ENCODE measurements at places on chromosomes 2 and 18.

DNA sequence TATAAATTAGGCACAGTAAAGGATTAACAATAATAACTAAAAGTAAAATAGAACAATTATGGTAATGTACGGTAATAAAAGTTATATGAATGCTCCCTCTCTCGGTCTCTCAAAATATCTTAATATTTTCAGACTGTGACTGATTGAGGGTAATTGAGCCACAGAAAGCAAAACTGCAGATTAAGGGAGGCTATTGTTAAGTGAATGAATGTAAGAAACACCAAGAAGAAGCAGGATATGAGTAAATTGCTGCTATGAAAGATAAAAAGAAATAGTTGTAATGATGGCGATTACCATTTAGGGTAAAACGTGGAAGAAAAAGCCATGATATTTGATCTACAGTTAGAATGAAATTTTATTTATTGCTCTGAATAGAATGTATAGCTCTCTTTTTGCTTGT, 24.1 kb downstream of the GULP1 start:
- DNase-seq: no peak

GRCh38 chr2:217415316-217415715, 555.5 kb upstream of the TNP1 start:
- DNase-seq: no peak

DNA sequence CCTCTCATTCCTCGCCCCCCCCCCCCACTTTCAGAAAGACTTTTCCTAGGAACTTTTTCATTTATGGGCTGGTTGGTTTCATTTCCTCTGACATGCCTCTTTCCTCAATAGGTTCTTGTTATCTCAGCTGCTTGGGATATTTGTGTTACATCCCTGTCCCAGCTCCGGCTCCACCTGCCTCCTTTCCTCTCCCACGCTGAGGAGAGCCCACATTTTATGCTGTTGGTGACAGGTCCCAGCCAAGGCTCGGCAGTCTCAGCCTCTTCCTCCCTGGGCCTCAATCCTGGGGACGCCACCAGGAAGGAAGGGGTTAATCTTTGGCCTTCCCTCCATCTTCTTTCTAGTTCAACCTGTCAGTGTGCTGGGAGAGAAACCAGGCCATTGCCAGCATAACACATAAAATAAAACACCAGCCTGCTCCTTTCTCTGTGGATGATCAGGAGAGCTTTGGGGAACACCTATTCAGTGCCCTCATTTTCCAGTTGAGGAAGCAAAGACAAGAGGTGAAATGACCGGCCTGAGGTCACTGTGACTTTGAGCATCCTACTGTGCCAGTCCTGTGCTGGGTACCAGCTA, 216.9 kb upstream of the TNP1 start:
- DNase-seq: no peak

GRCh38 chr18:11857177-11857887, 6.1 kb downstream of the CHMP1B start:
- DNase-seq: peak; percentile 97

GRCh38 chr2:29405707-29406106, 290.5 kb downstream of the CLIP4 start:
- no peak for DNase-seq

DNA sequence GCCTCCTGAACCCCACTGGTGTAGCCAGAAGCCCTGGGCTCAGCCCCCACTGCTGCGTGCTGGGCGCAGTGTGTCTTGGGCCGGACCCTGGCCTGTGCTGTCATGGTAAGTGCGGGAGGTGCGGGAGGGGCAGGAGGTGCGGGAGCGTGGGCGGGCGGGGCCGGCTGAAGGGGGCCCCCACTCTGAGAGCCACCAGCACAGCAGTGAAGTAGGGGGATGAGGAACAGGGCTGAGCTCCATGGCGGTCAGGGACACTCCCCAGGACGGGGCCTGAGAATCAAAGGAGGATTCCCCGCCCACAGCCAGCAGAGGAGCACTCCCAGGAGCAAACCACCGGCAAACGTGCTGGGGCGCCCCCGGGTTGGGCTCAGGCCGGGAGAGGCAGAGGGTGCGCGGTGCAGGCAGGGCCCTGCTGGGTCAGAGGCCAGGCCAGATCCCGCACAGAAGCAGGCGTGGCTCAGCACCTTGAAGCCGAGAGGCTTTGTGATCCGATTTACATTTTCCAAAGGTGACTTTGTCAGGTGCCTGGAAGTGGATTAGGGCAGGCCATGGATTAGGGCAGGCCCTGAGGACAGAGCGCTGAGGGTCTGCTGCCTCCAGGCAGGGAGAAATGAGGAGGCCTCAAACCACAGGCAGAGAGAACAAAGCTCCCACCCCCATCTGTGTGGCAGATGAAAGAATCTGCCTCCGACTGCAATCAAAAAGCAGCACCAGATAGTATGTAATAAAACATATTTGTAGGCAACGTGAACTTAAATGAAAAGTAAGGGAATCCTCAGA, 152.0 kb upstream of the RAB6C start:
- DNase-seq: no peak

DNA sequence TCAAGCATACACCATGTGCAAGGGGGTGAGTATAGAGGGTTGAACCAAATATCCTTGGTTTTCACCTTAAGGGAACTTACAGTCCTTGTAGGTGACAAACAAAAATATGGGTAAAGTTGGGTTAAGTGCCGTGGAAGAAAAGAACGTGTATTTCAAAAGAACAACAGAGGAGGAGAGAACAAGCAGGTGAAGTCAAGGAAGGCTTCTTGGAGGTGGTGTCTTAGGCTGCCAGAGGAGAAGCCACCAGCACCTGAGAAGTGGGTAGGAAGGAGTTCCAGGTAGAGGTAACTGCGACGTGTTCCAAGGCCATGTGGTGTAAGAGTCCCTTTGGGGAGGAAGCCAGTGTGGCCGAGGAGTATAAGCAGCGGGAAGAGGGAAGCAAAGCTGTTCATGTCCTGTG, 27.2 kb downstream of the CABLES1 start:
- DNase-seq: no peak

GRCh38 chr18:24727685-24728084, 267.2 kb downstream of the HRH4 start:
- DNase-seq: no peak

DNA sequence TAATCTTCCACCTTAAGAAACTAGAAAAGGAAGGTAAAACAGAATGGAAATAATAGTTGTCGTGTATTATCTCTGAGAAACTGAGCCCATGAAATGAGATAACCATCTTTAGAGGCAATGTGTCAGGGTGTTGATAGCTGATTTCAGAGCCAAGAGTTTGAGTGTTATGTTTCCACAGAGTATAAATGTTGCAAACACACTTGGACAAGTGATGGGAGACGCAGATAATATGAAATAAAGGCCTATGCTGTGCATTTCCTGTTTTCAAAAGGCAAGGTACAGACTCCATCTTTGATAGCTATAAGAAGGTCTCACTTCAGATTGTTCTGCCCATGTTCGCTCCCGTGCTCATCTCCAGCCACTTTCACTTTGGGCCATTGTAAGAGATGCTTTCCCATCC, 25.9 kb upstream of the DNER start:
- no peak for DNase-seq

DNA sequence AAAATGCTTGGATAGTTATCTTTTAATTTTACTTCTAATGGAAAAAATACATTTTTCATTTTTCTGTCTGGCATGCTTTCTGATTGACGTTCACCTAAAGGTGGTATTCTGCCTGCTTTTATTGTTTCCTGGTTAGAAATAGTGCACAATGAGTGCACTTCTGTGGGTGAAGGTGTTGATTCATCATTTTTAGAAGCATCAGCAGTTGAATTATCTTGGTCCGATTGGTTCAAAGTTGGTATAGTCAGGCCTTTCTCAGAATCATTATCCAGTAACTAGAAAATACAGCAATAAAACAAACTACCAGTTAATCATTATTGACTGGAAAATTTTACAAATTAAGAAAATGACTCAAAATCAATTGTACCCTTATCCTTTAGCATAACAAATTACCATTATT, 84.5 kb downstream of the STRADB start:
- no peak for DNase-seq

GRCh38 chr2:146278881-146279280, 1565.9 kb upstream of the ACVR2A start:
- DNase-seq: no peak

- DNase-seq: no peak
These were observed 164.7 kb downstream of the ZBTB7C start for GRCh38 chr18:48244530-48244929.

DNA sequence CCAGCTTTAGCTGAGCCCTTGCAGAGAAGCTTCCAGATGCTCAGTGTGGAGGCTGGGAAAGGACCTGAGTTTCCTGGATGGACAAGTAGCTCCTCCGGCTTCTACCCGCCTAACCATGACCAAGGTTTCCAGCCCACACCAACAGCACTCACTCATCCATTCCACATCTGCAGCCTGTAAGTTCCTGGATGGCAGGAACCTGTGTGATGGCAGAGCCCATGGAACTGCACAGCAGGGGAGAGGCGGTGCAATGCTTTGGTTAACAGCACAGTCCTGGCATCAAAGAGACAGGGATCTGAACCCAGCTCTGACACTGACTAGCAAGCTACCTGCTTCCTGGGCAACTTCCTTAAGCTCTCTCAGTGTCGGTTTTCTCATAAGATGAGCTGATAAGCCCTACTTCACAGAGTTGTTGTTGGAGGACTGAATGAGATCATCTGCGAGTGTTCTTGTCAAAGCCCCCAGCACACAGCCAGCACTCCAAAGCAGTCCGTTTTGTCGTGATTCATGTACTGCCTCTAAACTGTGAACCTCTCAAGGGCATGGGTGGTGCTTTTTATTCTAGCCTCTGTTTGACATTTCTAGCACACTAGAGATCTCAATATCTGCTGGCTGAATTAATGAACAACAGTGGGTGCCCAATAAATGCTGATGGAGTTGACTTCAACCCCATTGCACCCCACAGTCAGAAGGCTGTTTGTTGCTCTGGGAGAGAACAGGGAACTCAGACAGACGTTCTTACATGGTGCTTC, 41.6 kb upstream of the OTOF start:
- DNase-seq: no peak

DNA sequence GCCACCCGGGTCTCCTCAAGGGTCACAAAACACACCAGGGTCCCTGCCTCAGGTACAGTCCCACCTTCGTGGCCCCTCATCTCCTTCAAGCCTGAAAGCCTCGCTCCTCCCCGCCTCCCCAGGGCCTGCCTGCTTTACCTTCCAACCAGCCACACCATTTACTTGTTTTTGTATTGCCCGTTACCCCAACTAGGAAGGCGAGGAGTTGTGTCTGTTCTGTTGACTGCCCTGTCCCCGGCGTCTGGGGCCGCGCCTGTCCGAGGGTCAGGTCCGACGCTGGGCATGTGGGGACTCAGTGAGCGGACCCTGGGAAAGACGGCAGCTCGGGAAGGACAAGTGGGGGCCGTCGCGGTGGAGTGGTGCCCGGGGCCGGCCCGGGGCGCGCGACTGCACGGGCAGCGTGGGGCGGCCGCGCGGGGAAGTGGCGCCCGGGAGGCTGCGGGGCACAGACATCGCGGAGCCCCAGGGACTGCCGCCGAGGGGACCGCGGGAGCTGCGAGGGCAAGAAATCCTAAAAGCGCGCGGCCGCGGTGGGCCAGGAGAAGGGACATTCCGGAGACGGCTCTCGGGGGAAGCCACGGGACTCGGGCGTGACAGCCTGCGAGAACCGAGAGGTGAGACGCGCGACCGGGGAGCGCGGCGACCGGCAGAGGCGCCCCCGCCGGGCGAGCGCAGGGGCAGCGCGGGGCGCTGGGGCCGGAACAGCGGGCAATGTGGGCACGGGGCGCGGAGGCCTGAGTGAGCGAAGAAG, 797 bp upstream of the GRHL1 start:
- no peak for DNase-seq

GRCh38 chr2:74052732-74053710, 68.3 kb downstream of the TET3 start:
- DNase-seq: no peak

GRCh38 chr2:137870682-137871081, 93.6 kb upstream of the HNMT start:
- peak; percentile 44 for DNase-seq

- peak; percentile 13 for DNase-seq
These were observed 1.2 kb downstream of the ALK start for GRCh38 chr2:29920130-29920577.

- DNase-seq: peak; percentile 23
These were observed 80.7 kb upstream of the RASGRP3 start for GRCh38 chr2:33395655-33396249.

GRCh38 chr18:13328213-13328612, 109.7 kb downstream of the LDLRAD4 start:
- DNase-seq: no peak

DNA sequence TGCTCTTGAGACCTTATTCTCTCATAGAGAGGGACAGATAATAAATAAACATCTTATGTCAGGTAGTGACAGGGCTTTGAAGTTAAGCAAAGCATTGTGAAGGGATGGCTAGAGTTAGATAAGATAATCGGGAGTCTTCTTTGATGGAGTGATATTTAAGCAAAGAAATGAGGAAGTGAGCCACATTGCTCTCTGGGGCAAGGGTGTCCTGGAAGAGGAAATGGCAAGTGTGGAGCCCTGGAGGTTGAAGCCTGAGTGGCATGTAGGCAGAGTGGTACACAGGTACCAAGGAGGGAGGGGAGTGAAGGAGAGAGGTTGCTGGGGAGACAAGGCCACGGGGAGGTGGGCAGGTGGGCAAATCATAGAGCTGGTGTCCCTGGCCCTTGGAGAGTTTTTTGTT, 110.2 kb downstream of the CTAGE1 start:
- no peak for DNase-seq

DNA sequence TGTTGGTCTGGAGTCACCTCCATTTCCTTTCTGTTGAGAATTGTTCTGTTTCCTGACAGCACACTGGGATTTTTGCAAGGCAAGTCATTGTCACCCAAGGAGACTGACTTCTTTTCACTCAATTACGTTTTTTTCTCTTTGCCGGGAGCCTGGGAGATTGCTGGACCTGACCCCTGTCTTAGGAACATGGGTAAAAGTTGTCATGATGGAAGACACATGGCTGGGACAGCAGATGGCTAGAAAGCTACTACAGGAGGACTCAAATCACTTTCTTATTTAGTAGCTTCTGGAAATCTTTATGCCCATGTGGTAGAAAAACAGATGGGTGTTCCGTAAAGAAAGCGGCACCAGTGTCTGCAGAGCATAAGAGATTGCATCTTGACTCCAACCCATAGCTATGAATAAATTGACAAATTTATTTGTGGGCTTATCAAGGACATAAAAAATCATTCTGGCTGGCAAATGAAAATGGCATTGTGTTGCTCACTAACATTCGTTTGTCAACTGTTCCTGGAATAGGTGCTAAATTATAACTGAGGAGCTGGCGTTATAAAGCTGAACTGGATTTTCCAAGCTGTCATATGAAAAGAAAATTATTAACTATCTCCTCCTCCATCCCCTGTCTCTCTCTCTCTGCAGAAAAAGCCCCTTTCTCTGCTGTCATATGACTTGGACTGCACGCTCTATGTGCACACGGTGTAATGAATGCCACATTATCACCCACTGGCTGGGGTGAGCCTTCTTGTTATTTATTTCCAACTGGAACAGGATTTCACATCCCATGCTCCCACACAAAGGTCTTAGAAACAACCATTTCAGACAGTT, 159.8 kb downstream of the SH3RF3 start:
- DNase-seq: no peak

GRCh38 chr2:219475697-219476651, 22.7 kb upstream of the GMPPA start:
- DNase-seq: peak; percentile 14

GRCh38 chr2:193861557-193861956, 1666.8 kb upstream of the TMEFF2 start:
- no peak for DNase-seq
